ENCODE measurements at places on chromosomes 5 and 9. TPM values are rescaled to one million over a fixed set of nuclear protein-coding genes. Genes with fewer than 3 reads are reported as not detected.
A peak's percentile ranks its signal among the peaks of the same experiment; 100 is the strongest.

- DNase-seq: peak; percentile 37
Observed at GRCh38 chr5:67293226-67293625, 96.6 kb upstream of the CD180 start.

- DNase-seq: no peak
Observed at GRCh38 chr5:96946381-96946780, 10.5 kb downstream of the LNPEP start.

DNA sequence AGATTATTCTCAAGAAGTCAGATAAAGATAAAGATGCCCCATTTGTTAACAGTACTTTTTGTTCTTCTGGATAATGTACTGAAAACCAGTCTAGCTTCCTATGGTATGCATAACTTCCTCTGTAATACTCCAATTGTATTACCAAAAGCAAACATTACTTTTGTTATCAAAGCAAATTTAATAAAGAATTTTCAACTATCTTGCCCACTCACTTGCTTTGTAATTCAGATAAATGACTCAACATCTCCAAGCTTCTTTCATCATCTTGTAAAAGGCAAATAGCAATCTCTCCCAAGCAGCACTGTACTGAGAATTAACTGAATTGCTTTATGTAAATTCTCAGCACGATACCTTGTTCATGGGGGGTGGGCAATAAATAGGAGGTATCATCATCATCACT lies 98.3 kb downstream of the NFIB start:
- DNase-seq: no peak

GRCh38 chr5:95884017-95884325 lies 61.4 kb upstream of the GLRX start:
- DNase-seq: no peak

DNA sequence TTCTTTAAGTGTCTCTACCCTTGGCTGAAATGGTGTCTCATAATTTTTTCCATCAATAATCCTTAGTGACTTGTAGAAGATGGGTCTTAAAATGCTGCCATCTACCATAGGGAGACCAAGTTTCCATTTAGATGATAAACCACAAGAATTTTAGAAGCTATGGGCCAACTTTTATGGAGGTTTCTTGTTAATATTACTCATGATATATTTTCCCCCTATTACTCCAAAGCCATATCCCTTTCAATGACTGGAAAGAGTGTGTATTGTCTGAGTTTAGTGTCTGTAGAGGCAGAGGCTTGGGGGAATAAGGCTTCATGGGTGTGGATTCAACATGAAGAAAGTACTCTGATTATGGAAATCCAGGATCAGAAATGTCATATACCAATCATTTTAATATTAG lies 507.3 kb upstream of the TNC start:
- no peak for DNase-seq

- no peak for DNase-seq
Observed at GRCh38 chr5:58268268-58268667, 191.6 kb downstream of the PLK2 start.

DNA sequence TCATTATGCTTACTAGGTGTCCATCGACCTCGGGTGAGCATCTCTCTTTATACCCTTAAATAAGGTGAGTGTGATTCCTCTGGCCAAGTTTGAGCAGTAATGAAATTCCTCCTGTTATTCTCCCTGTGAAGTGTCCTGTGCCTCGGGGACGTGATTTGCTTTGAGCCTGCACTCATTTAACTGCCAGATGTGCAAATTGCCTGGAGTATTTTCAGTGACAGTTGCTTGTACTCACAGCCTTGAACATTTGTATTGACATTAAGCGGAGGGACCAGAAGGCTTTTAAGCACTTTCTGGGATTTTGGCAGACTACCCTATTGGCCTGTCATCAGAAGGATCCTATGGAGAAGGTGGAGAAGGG lies 126.9 kb downstream of the DOCK2 start:
- peak; percentile 26 for DNase-seq

DNA sequence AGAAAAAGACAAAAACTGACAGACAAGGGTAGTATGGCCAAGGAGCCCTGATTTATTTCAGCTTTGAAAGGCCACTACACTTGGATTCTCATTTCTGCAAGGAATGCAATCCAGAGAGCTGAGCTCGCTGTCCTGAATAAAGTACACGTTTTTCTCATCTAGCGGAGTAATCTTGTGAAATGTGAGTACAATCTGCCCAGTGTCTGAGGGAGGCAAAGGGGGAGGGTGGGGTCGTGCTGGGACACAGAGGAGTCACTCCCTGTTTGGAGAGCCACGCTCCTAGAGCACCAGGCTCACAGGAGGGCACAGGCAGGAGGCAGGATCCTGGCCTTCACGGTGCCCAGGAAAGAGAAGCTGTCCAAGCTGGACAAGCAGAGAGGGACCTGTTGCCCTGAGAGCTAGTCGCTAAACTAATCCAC lies 51.0 kb upstream of the IFNK start:
- DNase-seq: no peak

DNA sequence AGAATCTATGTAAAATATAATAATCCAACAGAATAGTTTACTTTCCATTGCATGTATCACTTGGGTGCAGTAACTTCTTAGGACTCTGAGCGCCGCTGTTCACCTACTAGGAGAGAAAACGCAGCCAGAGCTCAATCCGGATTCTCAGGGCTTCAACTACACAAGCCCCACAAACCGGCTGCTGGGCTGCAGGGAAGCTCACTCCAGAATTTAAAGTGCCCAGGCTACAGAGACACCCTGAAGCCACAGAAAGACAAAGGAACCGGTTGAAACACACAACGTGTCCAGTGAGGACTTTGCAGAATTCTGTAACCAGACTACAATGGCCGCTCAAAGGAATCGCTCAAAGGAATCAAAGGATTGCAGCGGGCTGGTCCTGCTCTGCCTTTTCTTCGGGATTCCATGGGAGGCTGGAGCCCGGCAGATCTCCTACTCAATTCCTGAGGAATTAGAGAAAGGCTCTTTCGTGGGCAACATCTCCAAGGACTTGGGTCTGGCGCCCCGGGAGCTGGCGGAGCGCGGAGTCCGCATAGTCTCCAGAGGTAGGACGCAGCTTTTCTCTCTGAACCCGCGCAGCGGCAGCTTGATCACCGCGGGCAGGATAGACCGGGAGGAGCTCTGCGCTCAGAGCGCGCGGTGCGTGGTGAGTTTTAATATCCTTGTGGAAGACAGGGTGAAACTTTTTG lies at the start of gene PCDHGA10:
TSS of gene PCDHGA10 (plus strand) at position 134 of the 686 bp plus-strand sequence. CDS start at position 323, 189 bp downstream.
- peak; percentile 25 for DNase-seq

DNA sequence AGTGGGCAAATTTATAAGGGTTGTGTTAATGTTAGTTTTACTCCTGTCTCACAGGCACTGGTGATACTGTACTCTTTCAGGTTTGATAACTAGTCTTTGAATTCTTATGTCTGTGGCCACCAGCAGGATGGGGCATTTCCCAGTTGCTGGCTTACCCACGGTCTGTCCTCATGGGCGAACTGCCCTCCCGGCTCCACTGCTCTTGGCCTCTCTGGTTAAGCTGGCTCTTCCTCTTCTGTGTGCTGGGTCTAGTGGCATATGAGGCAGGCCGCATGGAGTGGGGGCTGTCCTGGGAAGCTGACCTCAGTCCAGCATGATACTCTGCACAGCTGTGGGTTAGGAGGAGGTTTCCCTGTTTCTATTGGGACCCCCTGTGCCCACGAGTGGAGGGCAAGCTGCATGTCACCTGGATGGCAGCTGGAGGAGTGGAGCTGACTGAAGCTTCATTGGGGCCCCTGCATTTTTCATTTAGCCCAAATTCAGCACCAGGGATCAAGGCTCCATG lies 19.5 kb downstream of the PHF2 start:
- DNase-seq: no peak

GRCh38 chr5:640461-641330 lies 28.6 kb downstream of the CEP72 start:
- DNase-seq: no peak

DNA sequence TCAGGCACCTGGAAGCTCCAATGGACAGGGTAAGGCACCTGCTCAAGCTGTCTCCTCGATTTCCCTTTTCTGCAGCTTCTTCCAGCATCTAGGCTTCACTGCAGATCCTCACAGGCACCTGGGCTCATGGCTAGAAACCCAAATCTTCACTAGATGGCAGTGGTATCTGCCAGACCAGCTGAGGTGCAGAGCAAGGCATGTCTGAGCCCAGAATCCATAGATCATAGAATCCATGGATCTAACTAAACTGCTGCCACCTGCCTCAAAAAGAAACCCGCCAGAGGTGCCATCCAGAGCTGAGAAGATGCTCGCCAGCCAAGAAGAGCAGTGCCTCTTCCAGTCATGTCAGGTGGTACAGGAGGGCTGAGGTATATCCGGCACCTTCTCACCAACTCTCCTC lies 6.9 kb downstream of the SHC3 start:
- DNase-seq: no peak

DNA sequence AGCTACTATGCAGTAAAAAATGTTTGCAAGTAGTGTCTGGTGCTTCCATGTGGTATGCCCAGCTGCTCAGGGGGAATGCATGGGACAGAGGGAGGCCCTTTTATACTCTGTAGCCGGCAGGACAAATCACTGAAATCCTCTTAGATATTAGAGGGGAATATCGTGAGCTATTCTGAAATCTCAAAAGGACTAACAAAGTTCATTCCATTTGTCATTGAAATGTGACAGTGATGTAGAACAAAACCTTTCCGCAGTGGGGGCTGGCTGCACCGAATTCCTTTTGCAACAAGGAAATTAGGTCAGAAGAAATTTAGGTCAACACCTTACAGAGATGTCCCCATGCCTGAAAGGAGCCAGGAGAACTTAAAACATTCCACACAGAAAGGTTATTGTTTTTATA lies 72.4 kb upstream of the MEF2C start:
- no peak for DNase-seq

- peak; percentile 84 for DNase-seq
Observed at GRCh38 chr5:91189480-91190313, 193.4 kb downstream of the ARRDC3 start.

- no peak for DNase-seq
Observed at GRCh38 chr5:14075937-14076336, 67.2 kb upstream of the TRIO start.

DNA sequence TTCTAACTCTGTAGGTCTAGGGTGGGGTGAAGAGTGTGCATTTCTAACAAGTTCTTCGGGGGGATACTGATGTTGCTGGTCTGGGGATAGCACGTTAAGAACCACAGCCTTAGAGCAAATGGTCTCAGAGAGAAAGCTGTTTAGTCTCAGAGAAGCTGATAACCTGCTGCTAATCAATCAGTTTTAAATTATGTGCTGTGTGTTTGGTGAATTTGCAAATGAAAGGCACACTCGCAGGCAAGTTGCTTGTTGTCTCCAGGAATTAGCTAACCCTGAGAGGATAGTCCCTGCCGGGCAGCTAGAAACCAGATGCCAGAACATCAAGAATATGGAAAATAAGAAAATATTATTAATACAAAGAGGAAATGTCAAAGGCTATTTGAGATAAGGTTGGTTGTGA lies 79.2 kb downstream of the DMRT2 start:
- DNase-seq: no peak

DNA sequence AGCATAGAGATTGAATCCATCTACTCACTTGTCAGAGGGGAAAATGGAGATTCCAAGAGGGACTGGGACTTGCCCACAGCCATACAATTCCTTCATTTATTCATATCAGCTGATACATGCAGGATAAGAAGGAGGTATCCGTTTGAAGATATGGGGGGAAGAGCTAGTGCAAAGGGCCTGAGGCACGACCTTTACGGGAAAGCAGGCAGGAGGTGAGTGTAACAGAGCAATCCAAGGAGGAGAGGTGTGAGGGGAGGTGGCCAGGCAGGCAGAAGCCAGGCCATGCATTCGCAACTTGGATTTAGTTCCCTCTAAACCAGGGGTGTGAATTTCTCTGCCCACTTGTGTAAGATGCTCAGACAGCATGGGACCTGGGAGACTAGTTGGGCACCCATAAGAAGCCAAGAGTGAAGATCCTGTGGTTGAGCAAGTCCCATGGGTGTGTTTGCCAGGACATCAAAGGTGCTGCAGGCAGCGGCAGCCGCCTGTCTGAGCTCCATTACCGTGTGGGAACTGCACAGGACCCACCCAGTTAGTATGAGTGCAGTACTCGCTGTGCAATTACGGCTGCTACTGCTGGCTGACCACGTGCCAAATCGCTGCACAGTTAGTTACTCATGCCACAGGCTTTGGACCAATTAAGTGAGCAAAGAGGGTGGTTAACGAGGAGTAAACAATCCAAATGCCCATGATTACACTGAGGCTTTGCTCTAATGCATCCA lies 31.4 kb upstream of the FAT2 start:
- no peak for DNase-seq

- no peak for DNase-seq
Observed at GRCh38 chr5:151054709-151055108, 26.1 kb downstream of the TNIP1 start.

DNA sequence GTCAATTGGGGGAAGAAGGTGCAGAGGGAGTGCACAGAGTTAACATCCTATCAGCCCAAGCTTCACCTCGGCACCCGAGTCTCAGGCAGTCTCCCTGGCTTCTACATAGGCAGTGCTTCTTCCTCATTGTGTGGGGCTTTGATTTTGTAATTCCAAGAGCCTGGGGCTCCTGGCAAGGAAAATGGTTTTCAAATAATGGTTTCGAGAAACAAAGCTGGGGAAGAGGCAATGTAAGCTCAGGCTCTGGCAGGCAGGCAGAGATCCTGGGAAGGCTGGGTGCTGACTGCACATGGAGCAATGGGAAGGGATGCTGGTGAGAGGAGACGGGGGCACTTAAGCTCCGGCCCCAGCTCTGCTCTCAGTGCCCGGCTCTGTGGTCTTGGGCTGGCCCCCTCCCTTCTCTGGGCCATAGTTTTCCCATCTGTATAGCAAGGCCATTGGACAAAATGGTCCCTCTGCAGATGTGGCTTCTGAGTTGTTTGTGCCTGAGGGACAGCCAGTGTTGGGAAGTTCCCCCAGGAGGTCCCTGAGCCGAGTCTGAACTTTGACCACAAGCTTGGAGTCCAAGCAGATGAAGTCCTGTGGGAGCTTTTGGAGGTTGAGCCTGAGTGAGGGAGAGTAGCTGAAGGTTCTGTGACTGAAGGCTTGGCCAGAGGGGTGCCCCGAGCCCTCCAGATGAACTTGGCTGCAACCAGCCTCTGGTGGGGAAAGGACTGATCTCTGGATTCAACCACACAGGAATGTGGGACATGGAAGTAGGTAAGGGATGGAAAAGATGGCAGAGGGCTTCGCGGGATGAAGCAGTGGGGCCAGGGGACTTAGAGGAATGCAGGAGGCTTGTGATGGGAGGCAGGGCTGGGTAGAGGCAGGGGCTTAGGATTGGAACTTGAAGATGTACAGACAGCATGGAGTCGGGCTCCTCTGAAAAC lies 28.5 kb upstream of the IL17B start:
- DNase-seq: peak; percentile 66

- no peak for DNase-seq
Observed at GRCh38 chr5:82730913-82731312, 346.3 kb downstream of the TMEM167A start.

GRCh38 chr5:14362491-14362890 lies 219.1 kb upstream of the OTULINL start:
- DNase-seq: no peak

The SOX30 gene
- total RNA-seq: not detected

The ANKRD33B gene
- 0.36 TPM for total RNA-seq

The NDUFS4 gene
- total RNA-seq: 141 TPM

The EGFL7 gene
- 1.6 TPM for total RNA-seq

The SPATA31D4 gene
- not detected for total RNA-seq

The CDC20B gene
- total RNA-seq: not detected

The REEP5 gene
- total RNA-seq: 37.3 TPM

The GGTA1 gene
- total RNA-seq: not detected

The CATSPER3 gene
- total RNA-seq: not detected

The GRM6 gene
- not detected for total RNA-seq

The TRIM7 gene
- total RNA-seq: 16.1 TPM

The TJP2 gene
- 18.3 TPM for total RNA-seq

The WDR38 gene
- total RNA-seq: 0.12 TPM

The PCDHA13 gene
- total RNA-seq: not detected

The POMT1 gene
- total RNA-seq: 12.5 TPM

The IFNA2 gene
- total RNA-seq: not detected

Data from RPMI7951 (cell line).